ENCODE measurements at places on chromosomes 1 and 21.
A peak's percentile ranks its signal among the peaks of the same experiment; 100 is the strongest.

- DNase-seq, result no peak
These were observed 19.8 kb upstream of the VCAM1 start for GRCh38 chr1:100699744-100700143.

- DNase-seq, result no peak
These were observed 55.3 kb upstream of the PRELP start for GRCh38 chr1:203420263-203420662.

DNA sequence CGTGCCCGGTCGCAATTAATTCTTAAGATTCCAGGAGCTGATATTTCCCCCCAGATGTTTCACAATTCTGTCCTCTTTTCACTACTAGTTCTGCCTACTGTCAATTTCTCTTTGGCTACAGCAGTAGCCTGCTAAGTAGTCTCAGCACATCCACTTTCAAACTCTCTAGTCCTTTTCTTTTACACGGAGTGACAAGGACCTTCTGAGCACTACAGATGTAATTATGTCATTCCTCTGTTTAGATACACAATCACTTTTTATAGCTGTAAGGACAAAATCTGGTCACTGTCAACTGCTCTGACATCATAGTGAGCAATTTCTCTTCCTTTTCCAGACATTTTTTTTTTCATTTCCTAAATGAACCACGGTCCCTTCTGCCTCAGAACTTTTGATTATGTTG, 421.7 kb upstream of the CHRM3 start:
- DNase-seq, result no peak

- no peak for DNase-seq
These were observed 4.2 kb downstream of the HIVEP3 start for GRCh38 chr1:41914516-41914915.

- no peak for DNase-seq
These were observed 4.5 kb downstream of the ASCL5 start for GRCh38 chr1:201122321-201122957.

- no peak for DNase-seq
These were observed 821 bp upstream of the KHDRBS1 start for GRCh38 chr1:32012709-32013385.

GRCh38 chr1:176932114-176933104, 232.1 kb downstream of the ASTN1 start:
- DNase-seq, result no peak

DNA sequence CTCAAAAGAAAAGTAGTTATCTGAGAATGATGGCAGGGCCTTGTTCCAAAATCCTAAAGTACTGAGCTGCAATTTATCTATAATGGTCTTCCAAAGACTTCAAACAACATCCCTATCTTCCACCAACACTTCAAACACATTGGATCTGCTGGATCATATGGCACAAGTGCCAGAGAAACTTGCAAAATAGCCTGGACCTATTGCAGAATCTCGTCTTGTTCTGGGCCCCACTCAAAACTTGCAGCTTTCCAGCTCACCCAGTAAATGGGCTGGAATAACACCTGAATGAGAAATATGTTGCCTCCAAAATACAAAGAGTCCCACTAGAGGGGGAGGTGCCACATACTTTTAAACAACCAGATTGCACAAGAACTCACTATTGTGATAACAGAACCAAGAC, 44.0 kb upstream of the PKN2 start:
- DNase-seq, result no peak

- no peak for DNase-seq
These were observed 55.4 kb downstream of the HSF2BP start for GRCh38 chr21:43603641-43604504.

- no peak for DNase-seq
These were observed 3.2 kb upstream of the BEST4 start for GRCh38 chr1:44790968-44791801.

- DNase-seq, result no peak
These were observed 131.6 kb upstream of the CACNA1E start for GRCh38 chr1:181351740-181352139.

GRCh38 chr1:101377084-101377835, 140.4 kb downstream of the S1PR1 start:
- no peak for DNase-seq

GRCh38 chr1:8394456-8395321, 76.8 kb downstream of the SLC45A1 start:
- no peak for DNase-seq

DNA sequence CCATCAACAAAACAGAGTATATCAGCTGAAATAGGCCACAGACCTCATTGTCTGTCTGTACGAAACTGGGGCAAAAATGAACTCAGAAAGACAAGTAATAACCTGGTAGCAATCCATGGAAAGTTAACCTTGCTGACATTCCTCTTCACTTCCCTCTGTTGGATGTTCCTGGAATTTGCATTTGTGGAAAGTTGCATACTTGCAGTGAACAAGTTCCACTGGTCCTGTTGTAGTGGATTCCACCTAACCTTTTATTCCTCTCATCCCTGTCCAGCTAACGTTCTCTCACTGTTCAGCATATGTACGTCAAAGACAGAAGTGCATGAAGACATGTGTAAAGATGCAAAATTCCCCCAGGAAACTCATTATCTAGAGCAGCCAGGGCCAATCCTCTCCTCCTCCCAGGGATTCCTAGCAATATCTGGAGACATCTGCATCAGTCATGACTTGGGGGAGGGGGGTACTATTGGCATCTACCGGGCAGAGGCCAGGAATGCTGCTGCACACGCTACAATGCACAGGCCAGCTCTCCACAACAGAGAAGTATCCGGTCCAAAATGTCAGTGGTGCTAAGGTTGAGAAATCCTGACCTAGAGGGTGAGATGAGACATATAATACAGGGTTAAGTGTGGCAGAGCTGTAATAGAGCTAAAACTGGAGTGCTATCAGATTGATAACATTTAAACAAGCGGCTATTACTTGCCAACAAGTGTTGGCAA, 8.2 kb downstream of the LPAR3 start:
- DNase-seq, result no peak

GRCh38 chr21:46051821-46052675, 45.9 kb upstream of the COL6A2 start:
- DNase-seq, result no peak

GRCh38 chr1:211559222-211560010, 19.5 kb downstream of the SLC30A1 start:
- no peak for DNase-seq

DNA sequence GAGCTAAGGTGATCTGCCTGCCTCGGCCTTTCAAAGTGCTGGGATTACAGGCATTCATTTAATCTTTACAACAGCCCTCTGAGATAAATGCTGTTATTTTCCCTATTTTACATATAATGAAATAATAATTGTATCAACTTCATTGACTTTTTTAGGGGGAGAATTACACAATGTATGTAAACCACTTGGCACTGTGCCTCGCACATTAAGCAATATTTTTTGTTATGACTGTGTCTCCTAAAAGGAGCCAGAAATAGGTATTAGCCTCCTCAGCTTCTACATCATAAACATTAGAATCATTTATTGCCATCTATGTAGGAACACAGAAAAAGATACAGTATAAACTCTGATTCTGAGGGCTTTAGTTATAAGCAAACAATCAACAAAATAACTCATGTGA, 1.1 kb upstream of the DNAJC28 start:
- DNase-seq, result peak; percentile 26

- no peak for DNase-seq
These were observed 113.0 kb upstream of the TMPRSS2 start for GRCh38 chr21:41620982-41621381.

- DNase-seq, result no peak
These were observed 14.0 kb upstream of the CSF1 start for GRCh38 chr1:109896681-109897080.

DNA sequence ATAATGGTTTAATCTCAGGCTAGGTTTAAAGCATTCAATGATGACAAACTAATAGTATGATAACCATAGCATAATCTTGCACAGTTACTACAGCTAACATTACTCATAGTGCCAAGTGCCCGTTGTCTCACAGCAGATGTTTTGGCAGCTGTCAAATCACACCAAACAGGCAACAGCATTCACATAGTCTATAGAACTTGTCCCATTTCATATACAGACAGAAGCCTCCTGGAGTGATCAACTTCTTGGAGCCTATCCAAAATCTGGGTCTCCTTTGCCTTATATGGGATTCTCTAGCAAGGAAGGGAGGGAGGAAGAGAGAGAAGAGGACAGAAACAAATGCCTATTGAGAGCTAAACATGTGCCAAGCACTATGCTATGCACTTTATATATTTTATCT, 250.6 kb upstream of the ZP4 start:
- no peak for DNase-seq

DNA sequence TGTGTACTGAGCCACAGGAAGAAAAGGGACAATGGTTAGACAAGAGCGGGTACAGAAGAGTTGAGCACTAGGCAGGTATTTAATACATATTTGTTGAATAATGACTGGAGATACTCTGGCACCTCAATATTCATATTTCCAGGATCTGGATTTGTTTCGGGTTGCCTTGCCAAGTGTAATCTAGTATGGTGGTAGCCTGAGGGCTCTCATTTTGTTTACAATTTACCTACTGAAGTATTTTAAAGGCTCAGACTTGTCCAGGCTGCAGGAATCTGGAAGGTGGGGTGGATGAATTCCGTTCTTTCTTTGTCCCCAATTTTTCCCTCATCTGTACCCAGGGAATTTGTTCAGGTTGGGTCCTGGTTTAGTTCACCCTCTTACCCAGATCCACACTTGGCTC, 95.0 kb downstream of the CACHD1 start:
- no peak for DNase-seq

GRCh38 chr1:69312055-69312732, 255.5 kb upstream of the LRRC7 start:
- DNase-seq, result no peak

DNA sequence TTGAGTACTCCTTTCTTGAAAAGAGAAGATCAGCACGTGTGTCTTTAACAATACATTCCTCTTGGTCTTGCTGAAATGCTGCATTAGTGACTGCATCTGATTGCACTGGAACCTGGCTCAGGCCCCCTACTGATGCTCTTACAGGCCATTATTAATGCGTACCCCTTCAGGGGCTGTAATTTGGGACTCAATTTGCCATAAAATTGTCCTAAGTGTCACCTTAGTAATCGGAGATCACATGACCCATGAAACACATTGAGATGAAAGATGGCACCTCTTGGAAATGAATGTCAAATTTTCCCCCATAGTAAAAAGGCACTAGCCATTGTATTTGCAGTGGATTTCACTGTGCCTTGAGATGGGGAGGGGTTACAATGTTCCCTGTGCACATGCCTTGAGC, 563.3 kb downstream of the KIF26B start:
- no peak for DNase-seq

DNA sequence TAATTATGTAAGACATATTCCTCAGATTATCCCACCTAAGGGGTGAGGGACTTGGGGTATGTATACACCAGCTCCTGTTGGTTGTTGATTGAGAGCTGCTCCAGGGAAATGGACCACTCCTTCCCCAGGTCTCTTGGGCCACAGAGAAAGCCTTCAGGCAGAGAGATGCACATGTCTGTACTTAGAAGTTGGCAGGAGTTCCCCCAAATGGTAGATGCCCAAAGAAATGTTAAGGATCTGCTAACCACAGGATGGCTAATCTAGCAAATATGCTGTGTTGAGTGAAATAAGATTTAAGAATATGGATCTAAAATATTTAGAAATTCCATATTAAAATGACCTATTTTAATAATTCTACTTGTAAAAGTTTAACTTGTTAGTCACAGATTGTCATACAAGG, 100.8 kb upstream of the DNAH14 start:
- DNase-seq, result no peak

DNA sequence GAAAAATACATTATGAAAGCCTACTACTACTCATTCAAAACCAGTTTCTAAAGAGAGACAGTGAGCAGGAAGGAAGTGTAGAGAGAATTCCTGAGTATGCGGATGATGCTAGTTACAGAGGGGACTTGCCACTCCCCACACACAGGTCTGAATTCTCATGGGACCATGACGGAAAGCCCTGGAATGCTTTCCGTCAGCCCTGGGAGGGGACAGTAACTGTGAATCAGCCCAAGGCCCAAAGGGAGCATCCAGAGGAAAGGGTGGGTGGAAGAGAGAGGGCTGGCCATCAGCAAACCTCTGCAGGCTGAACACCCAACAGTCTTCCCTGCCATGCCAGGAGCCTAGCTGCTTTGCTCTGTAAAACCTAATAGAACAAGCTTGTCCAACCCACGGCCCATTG, 36.4 kb downstream of the RCSD1 start:
- no peak for DNase-seq

DNA sequence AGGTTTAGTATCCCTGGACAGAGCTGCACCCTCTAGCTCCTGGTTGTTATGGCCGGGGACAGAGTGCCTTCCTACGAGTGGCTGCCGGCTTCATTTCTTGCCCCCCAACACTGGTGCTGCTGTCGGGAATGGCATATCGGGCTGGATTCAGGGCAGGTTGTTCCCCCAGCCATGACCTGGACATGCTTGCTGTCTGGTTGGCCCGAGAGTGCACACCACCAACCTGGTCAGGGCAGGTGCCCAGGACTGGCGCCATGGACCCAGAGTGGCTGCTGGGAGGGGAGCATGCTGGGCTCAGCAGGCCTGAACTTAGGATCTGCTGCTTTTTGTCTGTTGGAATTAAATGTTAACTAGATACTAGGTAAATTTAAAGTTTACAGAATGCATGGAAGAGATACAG, 21.8 kb downstream of the H6PD start:
- no peak for DNase-seq

DNA sequence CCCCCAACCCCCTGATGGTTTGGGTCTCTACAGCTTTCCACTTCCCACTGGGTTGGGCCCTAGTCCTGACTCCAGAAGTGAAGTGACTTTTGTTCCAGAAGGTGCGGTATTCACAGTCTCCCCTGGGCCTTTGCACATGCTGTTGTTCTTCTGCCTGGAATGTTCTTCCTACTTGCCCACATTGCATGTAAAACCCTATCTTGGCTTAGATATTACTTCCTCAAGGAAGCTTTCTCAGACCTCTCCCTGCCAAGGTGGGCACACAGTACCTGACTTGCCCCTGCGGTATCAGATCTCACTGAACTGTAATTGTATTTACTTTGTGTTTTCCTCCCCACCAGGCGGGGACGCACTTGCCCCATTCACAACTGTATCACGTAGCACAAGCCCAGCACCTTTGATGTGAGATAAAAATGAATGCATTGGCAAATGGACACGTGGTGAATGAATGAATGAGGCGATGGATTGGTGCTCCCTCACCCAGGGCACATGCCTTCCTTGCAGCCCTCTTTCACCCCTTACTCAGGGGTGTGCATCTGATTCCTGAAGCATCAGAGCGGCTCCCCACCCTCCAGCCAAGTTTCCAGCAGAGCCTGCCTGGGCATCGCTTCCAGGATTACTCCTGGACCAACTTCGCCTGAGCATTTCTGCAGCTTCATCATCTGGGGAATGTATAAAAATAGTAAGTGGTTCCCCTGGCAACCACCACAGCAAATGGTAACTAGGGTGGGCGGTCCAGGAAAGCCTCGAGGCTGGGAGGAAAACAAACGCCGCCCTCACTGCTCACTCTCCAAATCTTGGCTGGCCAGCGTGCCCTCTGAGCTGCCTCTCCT, 19.8 kb downstream of the NENF start:
- no peak for DNase-seq

GRCh38 chr1:226236826-226237225, 13.4 kb downstream of the MIXL1 start:
- DNase-seq, result no peak

Data from AML-193 (cell line).